ENCODE measurements at places on chromosomes 6 and 20.

GRCh38 chr20:59668926-59669850 lies 64.8 kb downstream of the PHACTR3 start:
- H3K4me3 ChIP-seq = no peak overlapping the region
- H3K27ac ChIP-seq = no peak overlapping the region
- no peak for DNase-seq
- H3K4me1 ChIP-seq = no peaks in the 10 kb centered on the region

- no peaks in the 10 kb centered on the region for H3K27me3 ChIP-seq
- no peak overlapping the region for H3K4me3 ChIP-seq
- no peak overlapping the region for H3K27ac ChIP-seq
- H3K4me1 ChIP-seq = peaks cover 32% of the 10 kb centered on the region
These were observed 12.8 kb downstream of the ADNP start for GRCh38 chr20:50918403-50918802.

DNA sequence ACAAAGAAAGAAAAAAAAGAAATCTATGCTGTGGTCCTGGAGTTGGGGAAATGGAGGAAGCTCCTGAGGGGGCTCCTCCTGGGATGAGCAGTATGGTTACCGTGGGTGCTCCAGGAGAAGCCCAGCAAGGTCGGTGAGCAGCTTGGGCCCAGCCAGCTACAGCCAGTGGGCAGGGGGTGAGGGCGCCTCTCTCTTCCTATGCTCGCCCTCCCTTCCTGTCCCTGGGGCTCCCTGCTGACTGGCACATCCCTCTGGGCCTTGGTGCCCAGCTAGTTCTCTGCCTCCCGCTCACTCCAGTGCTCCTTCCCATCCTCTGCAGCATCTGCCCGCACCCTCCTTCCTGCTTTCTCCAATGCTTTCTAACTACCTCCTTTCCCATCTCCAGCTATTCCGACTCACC lies 16.6 kb downstream of the CD40 start:
- no peak overlapping the region for H3K4me3 ChIP-seq
- H3K27ac ChIP-seq = no peak overlapping the region
- H3K4me1 ChIP-seq = no peaks in the 10 kb centered on the region
- no peak for DNase-seq
- peaks cover 9% of the 10 kb centered on the region for H3K27me3 ChIP-seq

GRCh38 chr20:49692941-49693340 lies 20.7 kb downstream of the B4GALT5 start:
- H3K36me3 ChIP-seq = no peaks in the 10 kb centered on the region
- H3K27ac ChIP-seq = no peak overlapping the region
- DNase-seq = no peak
- H3K27me3 ChIP-seq = no peaks in the 10 kb centered on the region
- H3K4me1 ChIP-seq = peaks cover 7% of the 10 kb centered on the region

DNA sequence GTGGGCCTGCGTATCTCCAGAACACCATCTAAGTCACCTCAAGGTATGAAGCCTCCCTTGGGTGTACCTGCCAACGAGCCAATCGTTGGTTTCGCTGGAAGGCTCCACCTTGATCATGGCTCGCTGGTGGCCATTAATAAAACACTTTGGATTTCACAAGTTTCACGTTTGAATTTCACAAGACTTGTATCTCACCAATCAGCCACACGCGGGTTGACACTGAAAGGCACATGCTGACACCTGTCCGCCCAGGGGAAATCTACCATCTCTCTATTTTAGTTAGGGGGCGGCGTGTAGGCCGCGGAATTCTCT lies 586 bp upstream of the HMGA1 start:
- H3K4me3 ChIP-seq = peak overlapping the region; percentile 50
- peaks cover 27% of the 10 kb centered on the region for H3K4me1 ChIP-seq
- peak overlapping the region; percentile 96 for H3K27ac ChIP-seq
- H3K36me3 ChIP-seq = peaks cover 8% of the 10 kb centered on the region

DNA sequence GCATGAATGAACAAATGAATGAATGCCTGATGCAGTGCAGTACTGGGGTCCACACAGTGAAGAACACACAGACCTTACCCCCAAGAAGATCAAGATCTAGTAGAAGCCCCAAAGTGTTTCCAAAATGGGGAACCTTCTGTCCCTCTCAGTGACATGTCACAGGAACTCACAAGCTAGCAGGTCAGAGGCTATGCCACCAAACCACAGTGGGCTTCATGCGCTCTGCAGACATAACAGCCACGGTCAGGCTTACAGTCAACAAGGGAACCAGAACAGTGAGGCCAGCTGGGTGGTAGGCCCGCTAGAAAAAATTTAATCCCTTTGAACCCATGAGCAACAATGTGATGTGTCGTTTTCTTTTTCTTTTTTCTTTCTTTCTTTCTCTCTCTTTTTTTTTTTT lies 20.2 kb upstream of the ARFGEF2 start:
- no peaks in the 10 kb centered on the region for H3K36me3 ChIP-seq
- H3K4me1 ChIP-seq = no peaks in the 10 kb centered on the region
- H3K27ac ChIP-seq = no peak overlapping the region
- H3K4me3 ChIP-seq = no peak overlapping the region
- H3K27me3 ChIP-seq = no peaks in the 10 kb centered on the region

- no peaks in the 10 kb centered on the region for H3K27me3 ChIP-seq
- no peaks in the 10 kb centered on the region for H3K4me1 ChIP-seq
These were observed 669.1 kb downstream of the UTRN start for GRCh38 chr6:144954241-144954556.

- H3K27ac ChIP-seq = no peak overlapping the region
- no peak for DNase-seq
- H3K36me3 ChIP-seq = no peaks in the 10 kb centered on the region
- H3K27me3 ChIP-seq = peaks cover 37% of the 10 kb centered on the region
- no peaks in the 10 kb centered on the region for H3K4me1 ChIP-seq
- H3K4me3 ChIP-seq = no peak overlapping the region
These were observed 10.3 kb upstream of the PRSS16 start for GRCh38 chr6:27237089-27237803.

- H3K4me3 ChIP-seq = no peak overlapping the region
- peaks cover 40% of the 10 kb centered on the region for H3K4me1 ChIP-seq
- no peak for DNase-seq
These were observed 2.7 kb downstream of the DLL1 start for GRCh38 chr6:170288091-170288631.

Data from effector memory CD4-positive, alpha-beta T cell (primary cell).